ENCODE measurements at places on chromosomes 7 and 10.

DNA sequence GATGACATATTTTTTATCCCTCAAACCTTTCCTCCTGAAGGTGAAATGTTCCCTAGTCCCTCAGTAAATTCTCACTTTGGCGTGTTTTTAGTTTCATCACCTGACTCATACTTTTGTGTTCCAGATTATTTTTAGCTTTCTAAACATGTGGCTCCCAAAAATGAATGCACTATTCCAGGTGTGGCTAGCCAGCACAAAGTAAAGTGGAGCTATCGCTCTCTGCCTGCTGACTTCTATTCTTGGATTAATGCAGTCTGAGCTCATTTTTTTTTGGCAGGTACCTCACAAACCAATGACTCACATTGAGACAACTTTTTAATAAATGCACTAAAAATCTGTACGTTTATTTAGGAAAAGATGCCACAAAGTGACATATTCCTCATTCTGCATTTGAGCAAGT is 58.8 kb upstream of the LANCL2 start:
- ATAC-seq, result no peak

DNA sequence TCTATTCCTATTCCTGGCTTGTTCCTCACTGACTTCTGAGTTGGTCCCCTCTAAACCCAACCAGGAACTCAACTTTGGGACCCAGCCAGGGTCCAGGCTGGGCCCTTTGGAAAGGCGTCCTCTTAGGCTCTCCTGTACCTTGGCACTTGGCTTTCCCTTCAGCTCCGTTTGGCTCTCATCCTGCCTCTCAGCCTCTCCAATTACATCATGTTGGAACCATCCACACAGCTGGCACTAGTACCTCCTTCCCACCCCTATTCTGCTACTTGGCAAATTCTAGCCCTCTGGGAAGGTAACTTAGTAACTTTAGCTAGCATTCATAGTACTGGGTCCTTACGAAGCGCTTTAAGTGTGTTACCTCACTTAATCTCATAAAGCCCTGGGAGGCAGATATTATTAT is 205.3 kb upstream of the HABP2 start:
- no peak for ATAC-seq

- ATAC-seq, result peak; percentile 23
Measured at GRCh38 chr10:114703377-114704107, 45.5 kb upstream of the ABLIM1 start.

GRCh38 chr7:91050677-91051076 is 213.6 kb upstream of the FZD1 start:
- ATAC-seq, result no peak

DNA sequence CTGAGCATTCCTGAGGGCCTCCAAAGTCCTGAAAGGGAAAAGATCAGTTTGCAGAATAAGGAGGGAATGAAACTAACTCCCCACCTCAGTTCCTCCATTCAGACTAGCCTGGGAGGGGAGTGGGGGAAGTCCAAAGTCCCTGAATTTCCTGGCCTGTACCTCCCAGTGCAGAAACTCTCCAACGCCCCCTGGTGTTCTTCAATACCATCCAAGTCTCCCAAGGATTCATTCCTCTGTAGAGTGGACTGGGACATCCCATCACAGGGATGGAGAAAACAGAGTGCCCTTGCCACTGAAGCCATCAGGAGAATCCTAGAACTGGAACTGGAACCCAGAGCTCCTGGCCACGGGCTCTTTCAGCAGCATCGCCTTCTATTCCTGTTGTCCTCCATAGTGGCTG is 1.6 kb upstream of the COL13A1 start:
- ATAC-seq, result peak; percentile 27

GRCh38 chr7:2863461-2864066 is 19.5 kb upstream of the GNA12 start:
- peak; percentile 89 for ATAC-seq

DNA sequence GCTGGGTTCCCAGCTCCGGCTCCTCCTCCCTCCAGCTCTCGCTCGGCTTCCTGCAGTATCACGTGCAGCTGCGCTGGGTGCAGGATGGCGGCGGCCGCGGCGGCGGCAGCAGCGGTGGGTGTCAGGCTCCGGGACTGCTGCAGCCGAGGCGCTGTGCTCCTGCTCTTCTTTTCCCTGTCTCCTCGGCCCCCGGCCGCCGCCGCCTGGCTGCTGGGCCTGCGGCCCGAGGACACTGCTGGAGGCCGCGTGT is at the start of gene CNNM1:
Gene CNNM1, plus strand, starts transcription at position 53 of the 250 bp plus-strand sequence. Its CDS starts 32 bp downstream, at position 85.
- peak; percentile 65 for ATAC-seq

GRCh38 chr7:3057066-3057420 is 13.4 kb upstream of the CARD11 start:
- ATAC-seq, result no peak

DNA sequence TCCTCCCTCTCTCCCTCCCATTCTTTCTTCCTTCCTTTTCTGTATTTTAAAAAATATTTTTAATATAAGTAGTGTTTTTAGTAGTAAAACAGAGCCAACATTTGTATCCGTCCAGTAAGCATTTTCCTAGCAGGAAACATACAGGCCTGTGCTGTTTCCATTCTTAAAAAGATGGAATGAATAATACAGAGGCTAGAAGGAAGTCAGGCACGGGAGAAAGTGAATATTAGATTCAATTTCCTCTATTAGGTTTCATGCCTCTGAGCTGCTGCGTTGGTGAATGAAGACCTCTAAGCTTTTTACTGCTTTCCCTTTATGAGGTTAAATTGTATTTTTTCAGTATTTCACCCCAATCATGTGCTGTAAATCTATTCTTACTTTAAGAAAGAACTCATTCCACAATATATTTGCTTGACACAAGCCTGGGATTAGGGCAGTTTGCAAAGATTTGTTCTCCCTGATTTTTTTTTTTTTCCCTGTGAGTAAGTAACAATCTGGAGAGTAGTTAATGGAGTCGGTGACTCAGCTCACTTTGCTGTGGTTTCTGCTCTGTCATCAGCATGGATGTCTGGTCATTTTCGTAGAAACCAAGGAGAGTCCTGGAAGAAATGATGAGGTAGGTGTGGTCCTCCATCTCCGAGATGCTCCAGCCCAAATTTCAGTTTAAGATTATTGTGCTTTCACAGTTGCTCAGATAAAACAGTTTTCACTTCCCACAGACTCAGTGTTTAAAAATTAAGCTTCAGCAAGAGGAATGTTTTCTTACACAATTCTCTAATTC is 76.1 kb upstream of the PITRM1 start:
- peak; percentile 80 for ATAC-seq

DNA sequence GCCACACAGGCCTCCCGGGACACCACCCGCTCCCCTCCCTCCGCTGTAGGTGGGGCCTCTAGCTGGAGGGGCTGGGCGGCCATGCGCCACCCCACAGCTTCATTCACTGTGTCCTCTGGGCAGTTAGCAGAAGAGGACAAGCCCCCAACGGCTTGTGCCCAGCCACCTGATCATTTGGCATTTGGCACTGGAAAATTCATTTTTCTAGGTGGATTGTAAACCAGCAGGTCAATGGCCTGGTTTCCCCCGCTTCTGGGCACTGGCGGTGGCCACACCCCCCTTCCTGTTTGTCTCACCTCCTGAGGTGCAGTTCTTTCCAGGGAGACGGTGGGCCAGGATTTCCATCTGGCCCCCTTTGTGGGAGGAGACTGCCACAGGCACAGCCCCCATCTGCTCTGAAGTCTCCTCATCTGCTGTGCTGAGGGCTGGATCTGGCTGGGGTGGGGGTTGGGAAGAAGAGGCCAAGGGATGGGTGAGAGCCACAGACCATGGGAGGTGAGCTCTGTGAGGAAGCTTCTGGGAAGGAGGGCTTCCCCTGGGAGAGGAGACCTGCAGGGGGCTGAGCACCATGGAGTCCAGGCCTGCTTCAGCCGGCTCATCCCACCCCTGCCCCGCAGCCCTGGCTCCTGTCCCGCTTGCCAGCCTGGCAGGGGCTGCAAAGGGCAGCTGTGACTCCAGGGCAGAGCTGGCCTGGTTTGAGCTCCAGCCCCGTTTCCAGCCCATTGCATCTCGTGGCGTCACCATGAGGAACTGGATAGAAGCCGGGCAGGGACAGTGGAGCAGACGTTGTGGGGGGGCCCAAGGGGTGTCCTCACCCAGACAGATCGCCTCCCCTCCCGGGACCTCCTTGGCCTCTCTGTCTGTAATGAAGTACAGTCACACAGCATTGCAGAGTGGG is 40.1 kb upstream of the SLC29A3 start:
- no peak for ATAC-seq

Data from esophagus mucosa (tissue), 1 donor.